ENCODE measurements at places on chromosomes 5 and 9.
A peak's percentile ranks its signal among the peaks of the same experiment; 100 is the strongest.

DNA sequence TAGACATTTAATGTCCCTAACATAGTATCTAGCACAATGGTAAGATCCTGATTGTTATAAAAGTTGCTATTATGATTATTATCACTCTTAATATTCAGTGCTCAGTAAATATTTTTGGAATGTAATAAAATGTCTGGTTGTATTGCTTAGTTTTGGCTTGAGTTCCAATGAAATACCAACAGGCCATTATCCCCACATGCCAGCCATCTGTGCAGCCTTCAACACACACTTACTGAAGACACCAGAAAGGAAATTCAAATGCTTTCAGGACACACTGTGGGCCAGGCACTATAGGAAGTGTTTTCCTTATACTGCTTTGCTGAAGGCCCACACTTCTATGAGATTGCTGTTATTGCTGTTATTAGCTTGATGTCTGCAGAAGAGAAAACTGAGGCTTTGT lies 157.5 kb downstream of the TRIM32 start:
- DNase-seq: no peak

- DNase-seq: no peak
Measured at GRCh38 chr9:133975511-133975910, 16.6 kb downstream of the VAV2 start.

GRCh38 chr5:135993335-135993879 lies 35.4 kb upstream of the TGFBI start:
- DNase-seq: no peak

- DNase-seq: no peak
Measured at GRCh38 chr5:91000743-91001142, 382.4 kb downstream of the ARRDC3 start.

DNA sequence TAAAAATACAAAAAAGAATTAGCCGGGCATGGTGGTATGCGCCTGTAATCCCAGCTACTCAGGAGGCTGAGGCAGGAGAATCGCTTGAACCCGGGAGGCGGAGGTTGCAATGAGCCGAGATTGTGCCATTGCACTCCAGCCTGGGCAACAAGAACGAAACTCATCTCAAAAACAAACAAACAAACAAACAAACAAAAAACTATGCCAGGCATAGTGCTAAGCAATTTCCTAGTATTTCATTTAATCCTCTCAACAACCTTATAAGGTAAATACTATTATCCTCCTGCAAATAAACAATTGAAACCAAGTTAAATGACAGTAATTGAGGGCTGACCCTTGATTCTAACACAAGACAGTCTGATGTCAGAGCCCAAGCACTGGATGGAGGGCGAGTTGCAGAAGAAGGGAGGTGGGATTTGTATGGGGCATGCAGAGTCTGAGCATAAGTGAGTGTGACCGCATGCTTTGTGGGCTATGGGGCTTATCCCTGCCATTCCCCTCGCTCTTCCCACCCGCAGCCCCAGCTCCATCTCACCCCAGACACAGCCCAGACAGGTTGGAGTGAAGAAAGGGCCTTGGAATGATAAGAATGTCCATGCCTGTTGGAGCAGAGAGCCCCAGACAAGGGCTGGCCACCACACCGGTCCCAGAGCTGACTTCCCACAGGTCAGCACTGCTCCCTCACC lies 24.3 kb upstream of the RPS14 start:
- no peak for DNase-seq

- no peak for DNase-seq
Measured at GRCh38 chr9:129406278-129407225, 214.3 kb downstream of the C9orf50 start.

- DNase-seq: no peak
Measured at GRCh38 chr9:118121361-118121760, 417.2 kb downstream of the TLR4 start.

GRCh38 chr5:72244862-72245371 lies 75.1 kb downstream of the MRPS27 start:
- no peak for DNase-seq

- no peak for DNase-seq
Measured at GRCh38 chr9:91411096-91411771, 12.4 kb downstream of the NFIL3 start.

DNA sequence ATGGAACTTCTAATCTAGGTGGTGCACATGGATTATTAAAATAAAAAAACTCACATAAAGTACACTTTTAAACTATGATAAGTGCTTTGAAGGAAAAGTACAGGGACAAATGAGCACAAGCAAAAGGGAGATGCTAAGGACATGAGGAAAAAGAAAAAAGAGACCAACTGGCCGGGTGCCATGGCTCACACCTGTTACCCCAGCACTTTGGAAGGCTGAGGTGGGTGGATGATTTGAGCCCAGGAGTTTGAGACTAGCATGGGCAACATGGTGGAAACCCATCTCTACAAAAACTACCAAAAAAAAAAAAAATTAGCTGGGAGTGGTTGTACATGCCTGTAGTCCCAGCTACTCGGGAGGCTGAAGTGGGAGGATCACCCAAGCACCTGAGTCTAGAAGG lies 67.1 kb downstream of the SH3TC2 start:
- no peak for DNase-seq

DNA sequence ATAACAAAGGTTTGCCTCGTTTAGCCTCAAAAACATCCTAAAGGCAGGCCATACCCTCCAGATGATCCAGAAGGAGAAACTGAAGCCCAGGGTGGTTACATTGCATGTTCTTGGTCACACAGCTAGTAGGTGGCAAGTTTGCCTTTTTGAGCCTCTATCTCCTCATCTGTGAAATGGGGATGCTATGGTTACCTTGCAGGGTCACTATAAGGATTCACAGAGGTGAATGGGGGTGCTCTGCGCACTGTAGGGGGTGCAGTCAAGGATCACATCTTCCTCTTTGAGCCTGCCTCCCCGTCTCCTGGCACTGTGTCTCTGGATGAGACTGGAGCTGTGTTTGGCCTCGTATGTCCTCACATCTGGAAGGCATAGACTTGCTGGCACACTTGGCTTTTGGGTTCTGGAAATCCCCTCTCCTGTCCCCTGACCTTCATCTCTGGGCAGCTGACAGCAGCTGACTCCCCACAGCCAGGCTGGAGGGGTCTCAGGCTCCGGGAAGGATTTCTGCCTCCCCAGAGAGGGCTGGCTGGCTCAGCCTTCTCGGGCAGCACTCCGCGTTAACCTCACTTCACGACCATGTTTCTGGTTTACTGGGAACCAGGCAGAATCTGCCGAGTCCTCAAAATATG lies 167.7 kb downstream of the RGS3 start:
- no peak for DNase-seq

DNA sequence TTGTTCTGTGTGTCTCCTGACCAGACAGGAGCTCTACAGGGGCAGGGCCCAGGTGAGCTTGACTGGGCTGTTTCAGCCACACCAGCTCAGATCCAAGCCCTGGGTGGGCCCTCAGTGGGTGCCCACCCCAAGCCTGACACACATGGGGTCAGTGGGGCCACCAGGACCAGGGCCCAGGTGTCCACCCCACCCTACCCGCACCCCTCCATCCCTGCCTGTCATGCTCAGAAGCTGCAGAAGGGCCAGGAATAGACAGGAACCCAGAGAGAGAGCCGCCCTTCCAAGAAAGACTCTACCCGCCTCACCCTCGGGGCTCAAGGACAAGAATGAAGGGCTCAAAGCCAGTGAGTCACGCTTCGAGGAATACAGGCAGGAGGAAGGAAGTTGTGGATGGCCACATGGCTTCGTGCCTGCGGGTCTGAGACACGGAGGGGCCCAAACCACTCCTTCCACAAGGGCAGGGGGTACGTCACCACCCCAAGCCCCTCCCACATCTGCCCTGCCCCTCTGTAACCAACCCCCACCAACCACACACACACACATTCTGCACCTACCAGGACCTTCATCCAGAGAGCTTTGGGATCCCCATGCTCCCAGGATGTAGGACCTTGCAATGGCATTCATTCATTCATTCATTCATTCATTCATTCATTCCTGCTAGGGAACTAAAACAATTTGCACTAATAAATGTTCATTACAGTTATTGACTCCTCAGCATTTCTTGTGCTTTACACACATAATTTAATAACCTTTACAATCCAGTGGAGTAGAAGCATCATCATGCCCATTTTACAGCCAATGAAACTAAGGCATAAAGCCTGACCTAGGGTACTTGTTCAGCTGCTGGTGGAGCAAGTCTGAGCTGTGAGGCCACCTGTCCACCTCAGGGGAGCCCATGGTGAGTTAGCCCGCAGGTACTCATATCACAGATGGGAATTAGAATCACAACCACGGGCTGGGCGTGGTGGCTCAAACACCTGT lies 55.9 kb upstream of the STXBP1 start:
- DNase-seq: no peak

- DNase-seq: no peak
Measured at GRCh38 chr9:109001275-109001676, 12.0 kb downstream of the CTNNAL1 start.

- DNase-seq: no peak
Measured at GRCh38 chr5:144370273-144370672, 199.6 kb downstream of the KCTD16 start.

DNA sequence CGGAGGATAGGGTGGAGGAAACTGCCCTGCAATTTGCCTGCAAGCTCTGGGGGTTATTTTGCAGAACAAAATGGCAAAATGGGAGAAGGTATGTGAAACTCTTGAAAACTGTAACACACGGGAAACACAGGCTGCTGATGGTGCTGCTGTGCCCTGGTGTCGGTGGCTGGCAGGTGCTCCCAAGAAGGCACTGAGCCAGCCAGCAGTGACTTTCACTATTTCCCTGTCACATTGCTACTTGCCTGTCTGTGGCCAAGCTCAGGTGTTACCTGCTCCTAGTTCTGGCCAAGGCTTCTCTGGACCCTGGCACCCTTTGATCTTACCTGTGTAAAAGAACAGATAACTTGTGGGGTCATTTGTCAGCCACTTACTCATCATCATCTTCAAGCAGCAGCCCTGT lies 102.2 kb downstream of the CMYA5 start:
- DNase-seq: no peak

DNA sequence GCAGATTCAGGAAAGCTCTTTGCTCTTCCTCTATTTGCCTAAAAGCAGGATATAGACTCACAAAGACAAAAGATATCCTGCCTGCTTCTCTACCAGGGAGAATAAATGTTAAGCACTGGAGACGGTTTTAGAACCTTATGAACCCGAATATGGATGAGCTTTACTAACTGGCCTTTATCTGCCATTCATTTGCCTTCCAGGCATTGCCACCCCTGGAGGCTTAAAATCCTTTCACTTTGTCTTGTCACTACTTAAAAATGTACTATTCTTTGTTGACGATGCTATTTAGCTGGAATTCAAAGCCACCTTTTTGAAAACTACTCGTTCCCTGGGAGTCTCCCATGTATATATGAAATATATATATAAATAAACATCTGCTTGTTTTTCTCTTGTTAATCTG lies 23.2 kb upstream of the LVRN start:
- no peak for DNase-seq

- DNase-seq: no peak
Measured at GRCh38 chr9:108158236-108158995, 668.8 kb upstream of the KLF4 start.

GRCh38 chr5:142821733-142822487 lies 51.7 kb downstream of the ARHGAP26 start:
- no peak for DNase-seq

GRCh38 chr5:75736273-75736672 lies 19.0 kb upstream of the POC5 start:
- no peak for DNase-seq

GRCh38 chr9:224582-225520 lies 10.2 kb downstream of the DOCK8 start:
- DNase-seq: no peak

GRCh38 chr9:104073770-104074133 lies 20.4 kb upstream of the SMC2 start:
- DNase-seq: no peak

- DNase-seq: no peak
Measured at GRCh38 chr5:173644673-173645436, 28.4 kb upstream of the BOD1 start.

DNA sequence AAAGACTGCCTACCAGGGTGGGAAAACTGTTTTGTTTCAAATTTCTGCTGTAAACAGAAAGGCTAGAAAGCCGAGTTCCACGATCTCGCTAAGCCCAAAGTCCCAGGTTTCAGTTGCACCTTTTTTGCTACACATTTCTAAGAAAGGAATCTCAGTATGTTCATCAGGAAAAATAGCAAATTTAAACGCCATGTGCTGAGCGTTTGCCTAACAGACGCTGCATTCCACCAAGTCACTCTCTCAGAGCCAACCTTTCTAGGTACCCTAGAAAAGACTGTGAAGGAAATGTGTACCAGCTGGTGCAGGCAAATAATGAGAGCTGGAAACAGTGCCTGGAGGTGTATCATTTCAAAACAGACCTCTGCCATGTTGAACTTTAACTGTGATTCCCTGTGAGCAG lies 71.8 kb downstream of the FRMD3 start:
- no peak for DNase-seq

DNA sequence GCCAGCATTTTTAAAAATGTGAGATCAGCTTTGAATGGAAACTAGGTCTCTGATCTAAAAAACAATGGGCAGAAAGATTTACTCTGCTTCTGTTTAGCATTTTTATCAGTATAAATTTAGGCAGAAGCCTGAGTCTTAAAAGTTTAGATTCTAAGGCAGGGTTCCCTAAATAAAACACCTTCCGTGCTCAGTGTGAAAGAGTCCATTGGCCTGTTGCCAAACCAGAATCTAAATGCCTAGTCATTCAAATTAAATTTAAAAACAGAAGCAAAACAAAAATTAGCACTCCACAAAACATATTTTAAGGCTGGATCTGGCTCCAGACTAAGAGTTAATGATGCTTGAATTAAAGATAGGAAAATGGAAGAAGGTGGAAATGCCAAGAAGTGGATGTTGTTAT lies 4.5 kb downstream of the TYRP1 start:
- DNase-seq: peak; percentile 41

GRCh38 chr5:83035373-83036100 lies 41.7 kb downstream of the TMEM167A start:
- peak; percentile 81 for DNase-seq

DNA sequence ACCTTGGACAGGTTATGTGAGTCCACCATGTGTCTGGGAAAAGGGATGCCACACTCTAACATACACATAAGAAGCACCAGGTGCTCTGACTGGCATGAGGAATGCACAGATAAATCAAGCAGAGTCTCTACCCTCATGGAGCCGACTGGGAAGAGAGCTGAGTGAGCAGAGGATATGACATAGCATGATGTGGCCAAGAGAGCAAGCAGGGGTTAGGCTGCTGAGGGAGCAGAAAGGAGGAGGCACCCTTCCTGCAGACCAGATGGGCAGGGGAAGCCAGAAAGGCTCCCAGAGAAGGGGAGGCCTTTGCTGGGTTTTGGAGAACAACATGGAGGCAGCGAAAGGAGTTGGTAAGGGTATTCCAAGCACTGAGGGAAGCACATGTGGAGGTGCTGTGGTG lies 223.1 kb downstream of the GNA14 start:
- DNase-seq: no peak

- DNase-seq: no peak
Measured at GRCh38 chr5:14593326-14594021, 11.9 kb downstream of the OTULINL start.

GRCh38 chr9:109574061-109574882 lies 76.2 kb upstream of the PTPN3 start:
- peak; percentile 64 for DNase-seq

Data from NCI-H1105 treated with DMSO at 0.1 percent for 48 hours (cell line).